CD4-positive, alpha-beta T cell treated with Interleukin-15 for 1 hour (primary cell): ENCODE measurements at places on chromosomes 12 and 14.

- DNase-seq: no peak
These were observed 149.0 kb upstream of the PWP1 start for GRCh38 chr12:107536613-107537012.

DNA sequence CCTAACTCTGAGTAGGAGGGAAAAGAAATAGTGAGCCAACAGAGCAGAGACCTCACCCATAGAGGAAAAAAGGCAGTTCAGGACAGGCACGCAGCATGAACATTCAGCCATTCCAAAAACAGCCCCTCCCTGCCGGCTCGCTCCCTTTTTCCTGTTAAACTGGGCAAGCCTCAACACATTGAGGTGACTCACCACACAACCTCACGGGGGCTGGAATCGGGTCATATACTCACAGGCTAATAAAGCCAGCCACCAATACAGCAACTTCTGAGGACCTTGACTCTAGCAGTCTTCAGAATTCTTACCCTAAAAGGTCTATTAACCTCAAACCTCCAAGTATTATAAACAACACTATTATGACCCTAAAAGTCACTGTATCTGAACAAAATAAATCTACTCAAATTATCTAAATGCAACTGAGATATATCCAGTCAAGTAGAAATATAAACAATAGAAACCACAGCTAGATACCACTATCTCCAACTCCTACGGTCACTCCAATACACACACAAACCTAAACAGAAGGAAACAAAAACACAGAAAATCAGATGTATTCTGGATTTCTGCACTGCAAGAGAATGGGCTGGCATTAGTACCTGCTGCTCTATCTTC lies 6.3 kb downstream of the YBX3 start:
- no peak for DNase-seq

DNA sequence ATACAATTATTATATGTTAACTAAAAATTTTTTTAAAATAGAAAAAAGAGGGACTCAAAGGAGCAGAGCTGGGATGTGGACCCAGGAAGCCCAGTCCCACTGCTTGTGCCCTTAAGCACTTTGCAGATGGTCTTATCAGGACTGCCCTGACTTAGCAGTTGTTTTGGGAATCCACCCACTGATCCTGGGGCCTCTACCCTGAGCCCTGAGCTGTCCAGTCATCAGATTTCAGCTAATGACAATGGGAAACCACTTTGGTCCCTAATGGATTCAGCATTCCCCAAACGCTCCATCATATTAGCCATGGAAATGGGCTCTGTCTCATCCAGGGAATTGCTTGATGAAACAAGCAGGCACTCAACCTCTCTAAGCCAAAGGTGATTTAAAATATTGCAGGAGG lies 22.5 kb upstream of the WSCD2 start:
- DNase-seq: no peak

DNA sequence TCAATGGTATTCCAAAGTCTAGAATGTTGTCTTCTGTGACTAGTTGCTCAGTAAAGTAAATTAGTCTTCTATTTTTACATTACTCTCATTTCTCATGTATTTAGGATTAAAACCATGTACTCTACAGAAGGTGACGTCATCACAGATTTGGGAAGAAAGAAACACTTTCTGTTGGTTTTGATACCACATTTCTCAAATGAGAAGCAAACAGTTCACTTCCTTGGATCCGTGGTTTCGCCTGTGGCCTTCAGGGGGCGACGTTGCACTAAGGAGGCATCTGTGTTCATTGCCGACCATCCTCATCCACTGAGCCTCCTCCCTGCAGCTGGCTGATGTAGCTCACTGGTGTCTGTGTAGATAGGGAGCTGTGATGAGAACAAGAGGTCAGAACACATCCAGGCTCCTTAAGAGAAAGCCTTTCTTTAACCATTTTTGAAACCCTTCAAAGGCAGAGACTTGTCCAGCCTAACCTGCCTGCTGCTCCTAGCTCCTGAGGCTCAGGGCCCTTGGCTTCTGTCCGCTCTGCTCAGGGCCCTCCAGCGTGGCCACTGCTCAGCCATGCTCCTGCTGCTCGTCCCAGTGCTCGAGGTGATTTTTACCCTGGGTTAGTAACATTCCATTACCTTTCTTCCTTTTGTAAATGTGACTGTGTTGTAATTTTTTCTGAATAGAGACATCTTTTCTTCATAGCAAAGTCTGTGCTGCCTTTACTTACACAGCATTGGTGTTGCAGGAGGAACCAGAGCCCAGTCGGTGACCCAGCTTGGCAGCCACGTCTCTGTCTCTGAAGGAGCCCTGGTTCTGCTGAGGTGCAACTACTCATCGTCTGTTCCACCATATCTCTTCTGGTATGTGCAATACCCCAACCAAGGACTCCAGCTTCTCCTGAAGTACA lies 220.6 kb upstream of the OR4E1 start:
- peak; percentile 51 for DNase-seq

GRCh38 chr14:77181603-77182437 lies at the start of gene TMEM63C:
TMEM63C (plus strand) TSS chr14:77181798; CDS start chr14:77218814, 37,016 bp downstream.
- peak; percentile 76 for DNase-seq

GRCh38 chr12:28248555-28249145 lies 58.4 kb downstream of the CCDC91 start:
- DNase-seq: no peak

DNA sequence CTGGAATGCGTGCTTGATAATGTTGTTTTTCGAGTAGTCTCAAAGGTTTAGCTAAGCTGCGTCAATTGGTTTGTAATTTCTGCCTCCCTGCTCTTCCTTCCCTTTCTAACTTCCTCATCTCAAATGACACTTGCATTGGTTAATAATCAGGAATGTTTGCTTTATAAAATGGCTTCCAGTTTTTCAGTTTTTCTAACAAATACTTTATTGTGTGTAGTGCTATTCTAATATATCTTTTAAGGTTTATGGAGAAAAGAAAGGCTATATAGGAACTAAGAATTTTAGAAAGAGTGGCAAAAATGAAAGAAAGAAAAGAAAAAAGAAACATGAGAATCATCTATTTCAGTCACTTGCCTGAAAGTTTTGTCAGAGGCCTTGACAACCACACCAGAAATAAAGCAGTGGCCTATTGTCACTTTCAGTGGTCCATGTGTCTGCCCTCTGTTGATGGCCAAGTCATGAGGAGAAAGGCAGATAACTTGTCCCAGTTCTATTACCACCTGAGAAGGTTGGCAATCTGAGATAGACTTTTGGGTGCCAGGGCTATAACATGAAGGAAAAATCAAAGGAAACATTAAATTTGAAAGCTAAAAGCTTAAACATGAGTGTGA lies 221.9 kb upstream of the KITLG start:
- DNase-seq: no peak

GRCh38 chr12:77231501-77231918 lies 166.1 kb upstream of the E2F7 start:
- DNase-seq: no peak

- DNase-seq: no peak
These were observed 399.8 kb downstream of the RAD51B start for GRCh38 chr14:68219407-68219806.
